ENCODE measurements at places on chromosomes 1 and 21.
A peak's percentile ranks its signal among the peaks of the same experiment; 100 is the strongest.

- peak; percentile 59 for DNase-seq
Measured at GRCh38 chr1:150973836-150974579, 627 bp downstream of the CERS2 start.

DNA sequence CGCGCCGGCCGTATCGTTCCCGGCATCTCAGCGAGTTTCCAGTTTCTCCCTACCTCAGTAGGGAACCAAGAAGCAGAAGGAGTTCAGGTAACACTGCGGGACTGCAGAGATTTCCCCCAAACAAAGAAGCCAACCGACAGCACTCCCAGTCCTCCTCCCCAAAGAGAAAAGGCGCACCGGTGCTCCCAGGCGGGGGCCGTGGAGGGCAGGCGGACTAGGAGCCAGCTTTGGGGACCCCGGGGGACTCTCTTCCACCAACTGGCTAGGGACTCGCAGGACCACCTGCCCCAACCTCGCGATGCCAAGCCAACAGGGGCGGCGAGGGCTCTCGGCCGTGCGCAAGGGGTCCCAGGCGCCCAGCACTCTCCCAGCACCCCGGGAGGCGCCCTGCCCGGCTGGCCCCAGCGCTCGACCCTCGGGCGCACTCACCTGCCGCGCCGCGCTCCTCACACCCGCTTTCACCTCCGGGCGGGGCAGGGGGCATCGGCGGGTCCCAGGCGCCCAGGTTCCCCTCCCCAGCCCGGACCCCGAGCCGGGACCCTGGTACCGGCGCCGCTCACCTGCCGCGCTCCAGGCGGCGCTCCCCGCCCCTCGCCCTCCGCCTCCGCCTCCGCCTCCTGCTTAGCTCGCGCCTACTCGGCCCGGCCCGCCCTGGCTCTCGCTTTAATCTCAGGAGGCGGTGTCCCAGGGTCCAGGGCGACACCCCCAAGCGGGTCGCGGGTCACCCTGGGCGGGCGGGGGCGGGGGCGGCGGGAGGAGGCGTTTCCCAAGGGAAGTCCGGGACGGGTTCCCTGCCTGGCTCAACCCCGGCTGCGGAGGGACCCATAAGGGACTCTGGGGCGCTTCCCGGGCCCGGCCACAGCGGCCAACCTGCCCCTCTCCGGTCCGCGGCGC is at the start of gene TMPRSS2:
TMPRSS2 (minus strand) TSS at position 638 of the 894 bp plus-strand sequence. CDS start 10,025 bp downstream, outside the sequence.
- no peak for DNase-seq

DNA sequence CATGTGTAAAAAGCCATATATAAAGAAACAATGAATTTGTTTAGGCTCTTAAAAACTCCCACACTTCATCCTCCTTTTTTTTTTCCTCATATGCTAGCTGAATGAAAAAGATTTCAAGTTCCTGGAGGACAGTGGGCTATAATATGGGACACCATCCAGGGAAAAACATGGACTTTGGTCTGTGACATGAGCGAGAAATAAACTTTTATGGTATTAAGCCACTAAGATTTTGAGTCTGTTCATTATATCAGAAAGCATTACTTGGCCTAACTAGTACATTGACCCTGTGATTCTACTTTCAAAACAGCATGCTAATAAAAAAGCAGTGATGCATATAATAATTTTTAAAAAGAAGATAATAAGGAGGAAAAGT is 392.3 kb upstream of the CAMK1G start:
- no peak for DNase-seq

- no peak for DNase-seq
Measured at GRCh38 chr1:55203064-55203463, 12.1 kb downstream of the USP24 start.

DNA sequence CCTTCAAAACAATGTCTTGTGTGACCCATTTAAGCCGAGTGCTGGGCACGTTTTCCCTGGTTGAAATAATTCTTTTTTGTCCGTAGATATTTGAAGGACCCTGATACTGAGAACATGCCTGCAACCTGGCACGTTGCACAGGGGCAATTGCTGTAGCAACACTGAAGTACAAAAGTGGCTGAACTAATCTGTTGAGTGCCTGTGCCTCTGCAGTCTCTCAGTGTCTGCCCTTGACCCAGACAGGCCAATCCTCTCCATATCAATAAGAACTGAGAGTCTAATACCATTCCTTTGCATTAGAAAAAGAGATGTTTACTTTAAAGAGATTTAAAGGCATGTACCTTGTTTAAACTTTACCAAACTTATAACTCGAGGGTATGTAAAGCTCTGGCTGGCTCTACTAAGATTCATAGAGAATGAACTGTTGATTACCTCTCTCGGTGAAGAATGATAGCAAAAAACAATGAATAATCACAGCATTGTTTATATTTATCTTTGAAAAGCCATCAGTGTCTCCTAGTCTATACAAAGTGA is 2.4 kb downstream of the GREM2 start:
- DNase-seq: no peak

- peak; percentile 11 for DNase-seq
Measured at GRCh38 chr1:169466259-169467230, 19.2 kb downstream of the SLC19A2 start.

GRCh38 chr1:33088119-33088906 is 7.4 kb downstream of the AZIN2 start:
- no peak for DNase-seq

GRCh38 chr1:223207293-223208066 is 64.4 kb upstream of the TLR5 start:
- no peak for DNase-seq

DNA sequence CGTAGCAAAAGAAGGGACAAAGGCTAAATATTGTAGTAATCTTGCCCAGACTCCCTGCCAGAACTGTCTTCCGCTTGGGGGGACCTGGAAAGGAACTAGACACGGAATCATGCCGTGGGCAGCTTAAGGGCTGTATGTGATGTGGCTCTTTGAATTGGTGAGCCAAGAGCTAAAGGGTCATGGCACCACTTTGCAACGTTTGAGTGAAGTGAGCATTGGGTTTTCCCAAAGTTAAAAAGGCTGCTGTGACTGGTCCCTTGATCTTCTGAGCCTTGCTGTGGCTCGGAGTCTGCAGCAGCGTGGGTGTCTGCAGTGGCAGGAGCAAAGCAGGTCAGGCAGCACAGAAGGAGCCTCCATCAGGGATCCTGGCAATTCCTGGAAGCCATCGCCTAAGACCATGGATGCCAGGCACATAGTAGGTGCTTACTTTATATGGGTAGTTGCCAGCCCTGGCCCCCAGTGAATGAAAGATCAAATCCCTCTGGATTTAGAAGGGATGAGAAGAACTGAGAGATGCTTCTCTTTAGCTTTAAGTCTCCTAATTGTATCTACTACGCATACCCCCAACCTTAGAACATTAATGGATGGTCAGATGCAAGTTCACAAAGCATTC is 1.8 kb downstream of the SMYD2 start:
- no peak for DNase-seq

- DNase-seq: peak; percentile 29
Measured at GRCh38 chr21:36429947-36430546, 44.9 kb downstream of the CHAF1B start.

- DNase-seq: no peak
Measured at GRCh38 chr1:51875291-51875772, 3.2 kb downstream of the NRDC start.

DNA sequence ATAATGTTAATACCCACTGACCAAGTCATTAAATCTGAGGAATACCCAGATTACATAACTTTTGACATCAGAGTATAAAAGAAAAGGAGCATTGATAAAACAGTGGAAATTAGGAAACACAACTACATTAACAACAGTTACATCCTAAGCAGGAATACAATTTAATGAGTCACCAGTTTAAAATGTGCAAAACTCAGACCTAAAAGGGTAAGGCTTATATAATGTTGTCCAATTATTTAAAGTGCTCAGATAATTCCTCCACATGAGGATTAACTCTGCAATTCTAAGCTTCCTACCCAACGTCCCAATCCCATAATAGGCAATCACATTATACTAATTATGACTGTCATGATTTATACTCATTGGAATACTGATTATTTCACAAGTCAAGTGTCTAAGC is 50.5 kb downstream of the ABL2 start:
- no peak for DNase-seq

GRCh38 chr1:67174716-67175284 is 8.5 kb downstream of the IL23R start:
- no peak for DNase-seq

- no peak for DNase-seq
Measured at GRCh38 chr1:170993151-170993550, 57.8 kb downstream of the MROH9 start.

- no peak for DNase-seq
Measured at GRCh38 chr1:182995894-182996293, 27.3 kb upstream of the LAMC1 start.

GRCh38 chr21:41877901-41878830 is 978 bp downstream of the PRDM15 start:
- peak; percentile 42 for DNase-seq

DNA sequence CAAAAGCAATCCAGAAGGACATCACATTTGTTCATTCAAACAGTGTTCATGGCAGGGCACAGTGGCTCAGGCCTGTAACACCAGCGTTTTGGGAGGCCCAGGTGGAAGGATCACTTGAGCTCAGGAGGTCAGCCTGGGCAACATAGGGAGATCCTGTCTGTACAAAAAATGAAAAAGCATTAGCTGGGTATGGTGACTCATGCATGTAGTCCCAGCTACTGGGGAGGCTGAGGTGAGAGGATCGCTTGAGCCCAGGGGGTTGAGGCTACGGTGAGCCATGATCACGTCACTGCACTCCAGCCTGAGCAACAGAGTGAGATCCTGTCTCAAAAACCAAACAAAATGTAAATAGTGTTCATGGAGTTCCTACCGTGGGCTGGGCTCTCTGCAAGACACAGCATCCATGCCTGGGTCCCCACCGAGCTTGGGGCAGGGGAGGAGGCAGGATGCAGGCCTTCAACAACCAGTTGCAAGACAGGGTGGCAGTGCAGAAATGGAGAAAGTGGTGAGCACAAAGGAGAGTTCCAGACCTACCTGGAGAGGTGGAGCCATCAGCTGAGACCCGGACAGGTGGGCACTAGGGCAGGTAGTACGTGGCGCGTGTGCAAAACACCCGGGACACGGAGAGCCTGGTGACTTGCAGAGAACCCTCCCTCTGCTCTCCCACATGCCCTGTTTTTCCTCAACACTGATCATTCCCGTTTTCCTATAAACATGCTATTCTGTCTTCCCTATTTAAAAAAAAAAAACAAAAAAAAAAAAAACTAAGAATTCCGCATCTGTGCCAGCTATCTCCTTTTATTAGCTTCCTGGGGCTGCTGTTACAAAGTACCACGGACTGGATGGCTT is 138.9 kb downstream of the TOMM20 start:
- DNase-seq: no peak

GRCh38 chr1:156502894-156503697 is 2.5 kb upstream of the MEF2D start:
- no peak for DNase-seq

- DNase-seq: no peak
Measured at GRCh38 chr1:224219612-224220059, 36.6 kb downstream of the DEGS1 start.

GRCh38 chr1:15525050-15526020 is 1.3 kb upstream of the DNAJC16 start:
- DNase-seq: peak; percentile 98

DNA sequence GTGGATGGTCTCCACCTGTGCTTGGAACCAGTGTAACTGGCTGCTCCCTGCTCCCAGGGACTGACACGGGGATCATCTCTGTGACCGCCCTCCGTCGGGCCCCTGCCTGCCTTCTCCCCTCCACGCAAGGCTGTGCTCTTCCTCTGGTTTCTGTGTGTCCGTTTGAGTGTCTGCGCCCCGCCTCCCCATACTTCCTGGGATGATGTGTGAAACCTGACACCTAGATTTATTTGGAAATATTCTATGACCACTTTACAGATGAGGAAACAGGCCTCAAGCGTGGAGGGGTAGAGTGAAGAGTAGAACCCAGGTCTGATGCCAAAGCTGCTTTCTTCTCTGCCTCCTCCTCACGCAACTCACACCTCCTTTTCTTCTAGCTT is 24.3 kb downstream of the LDLRAP1 start:
- DNase-seq: no peak

DNA sequence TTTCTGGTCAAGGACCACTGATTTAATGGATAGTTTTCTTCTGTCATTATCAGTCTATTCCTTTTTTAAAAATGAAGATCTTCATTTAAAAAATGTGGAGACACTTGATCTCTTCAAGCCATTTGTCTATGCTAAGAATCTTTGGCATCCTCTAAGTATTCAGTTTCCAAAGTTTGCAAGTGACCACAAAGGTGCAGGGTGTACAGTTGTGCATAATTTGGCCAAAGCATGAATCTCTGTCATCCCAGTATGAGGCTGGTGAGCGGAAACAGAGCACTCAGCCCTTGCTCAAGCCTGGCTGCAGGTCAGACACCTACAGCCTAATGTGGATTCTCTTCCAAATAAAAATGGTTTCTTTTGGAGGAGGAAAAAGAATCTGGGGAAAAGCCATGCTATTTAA is 19.8 kb downstream of the PARP1 start:
- no peak for DNase-seq

DNA sequence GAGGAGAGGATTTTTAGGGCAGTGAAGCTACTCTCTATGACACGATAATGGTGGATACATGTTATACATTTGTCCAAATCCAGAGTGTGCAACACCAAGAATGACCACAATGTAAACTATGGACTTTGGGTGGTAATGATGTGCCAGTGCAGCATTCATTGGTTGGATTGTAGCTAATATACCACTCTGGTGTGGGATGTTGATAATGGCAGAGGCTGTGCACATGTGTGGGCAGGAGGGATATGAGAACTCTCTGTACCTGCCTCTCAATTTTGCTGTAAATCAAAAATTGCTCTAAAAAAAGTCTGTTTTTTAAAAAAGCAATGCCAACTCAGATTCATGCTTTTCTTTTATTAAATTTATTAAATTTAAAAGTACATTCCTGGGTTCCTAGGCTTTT is 27.2 kb upstream of the LPAR3 start:
- no peak for DNase-seq

DNA sequence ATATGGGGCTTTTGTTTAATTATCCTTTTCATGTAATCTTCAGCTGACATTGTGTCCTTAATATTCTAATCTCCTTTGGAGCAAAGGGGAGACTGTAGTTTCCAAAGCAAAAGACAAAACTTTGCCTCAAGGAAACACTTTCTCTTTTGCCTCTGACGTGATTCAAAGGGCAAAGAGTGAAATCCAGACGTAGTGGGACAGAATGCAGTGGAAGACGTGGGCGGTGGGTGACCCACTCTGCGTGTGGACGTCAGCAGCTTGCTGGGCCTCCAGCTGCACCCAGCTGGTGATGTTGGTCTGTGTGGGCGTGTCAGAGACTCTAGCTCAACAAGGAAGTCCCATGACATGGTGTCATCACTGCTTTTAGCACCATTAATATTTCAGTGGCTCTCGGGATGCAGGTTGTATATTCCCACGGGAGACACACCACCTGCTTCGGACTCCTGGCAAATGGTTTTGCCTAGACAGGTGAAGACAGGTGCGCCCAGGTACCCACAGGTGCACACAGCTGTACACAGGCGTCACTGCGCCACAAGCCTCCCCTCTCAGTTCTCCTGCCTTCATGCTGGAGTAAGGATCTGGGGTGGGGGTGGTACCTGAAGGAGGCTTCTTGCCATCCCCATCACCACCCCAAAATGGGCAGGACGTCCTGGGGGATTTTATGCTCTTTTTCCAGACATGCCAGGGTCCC is 292.1 kb upstream of the VAMP3 start:
- no peak for DNase-seq
